ENCODE measurements at places on chromosomes 12 and 14.

DNA sequence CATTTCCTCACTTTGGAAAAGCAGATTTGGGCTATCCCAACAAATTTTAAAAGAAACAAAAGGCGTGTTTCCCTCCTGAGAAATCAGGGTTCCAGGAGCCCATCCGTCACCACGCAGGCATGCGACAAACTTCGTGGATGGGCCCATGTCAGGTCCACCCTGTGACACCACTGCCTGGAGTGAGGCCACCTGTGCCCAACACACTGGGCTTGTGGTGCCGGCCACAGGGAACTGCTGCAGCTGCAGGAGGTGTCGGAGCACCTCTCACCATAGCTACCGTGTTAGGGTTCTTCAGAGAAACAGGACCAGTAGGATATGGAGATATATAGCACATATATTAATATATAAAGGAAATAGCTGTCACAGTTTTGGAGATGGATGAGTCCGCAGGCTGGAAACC, 53.0 kb upstream of the BCL11B start:
- no peak for DNase-seq

DNA sequence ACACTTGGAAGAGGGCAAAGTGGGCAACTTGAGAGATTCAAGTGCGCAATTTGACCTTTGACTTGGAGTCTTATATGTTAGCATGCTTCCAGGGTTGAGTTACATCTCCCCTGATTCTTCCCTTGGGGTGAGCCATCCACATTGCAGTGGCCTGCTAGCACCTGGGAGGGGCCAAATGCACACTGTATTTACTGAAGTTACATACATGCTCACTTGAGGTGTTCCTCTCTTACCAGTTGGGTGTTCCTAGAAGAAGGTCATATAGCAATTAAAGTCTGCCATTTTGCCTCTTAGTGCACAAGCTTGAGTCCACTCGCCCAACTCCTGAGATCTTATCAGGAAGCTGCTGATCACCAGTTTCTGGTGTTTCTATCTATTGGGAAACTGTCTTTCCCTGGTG, 13.7 kb upstream of the SPTLC2 start:
- no peak for DNase-seq

GRCh38 chr12:97643924-97644323, 181.3 kb downstream of the RMST start:
- no peak for DNase-seq

GRCh38 chr14:86838363-86838762, 1154.6 kb downstream of the GALC start:
- DNase-seq: no peak

DNA sequence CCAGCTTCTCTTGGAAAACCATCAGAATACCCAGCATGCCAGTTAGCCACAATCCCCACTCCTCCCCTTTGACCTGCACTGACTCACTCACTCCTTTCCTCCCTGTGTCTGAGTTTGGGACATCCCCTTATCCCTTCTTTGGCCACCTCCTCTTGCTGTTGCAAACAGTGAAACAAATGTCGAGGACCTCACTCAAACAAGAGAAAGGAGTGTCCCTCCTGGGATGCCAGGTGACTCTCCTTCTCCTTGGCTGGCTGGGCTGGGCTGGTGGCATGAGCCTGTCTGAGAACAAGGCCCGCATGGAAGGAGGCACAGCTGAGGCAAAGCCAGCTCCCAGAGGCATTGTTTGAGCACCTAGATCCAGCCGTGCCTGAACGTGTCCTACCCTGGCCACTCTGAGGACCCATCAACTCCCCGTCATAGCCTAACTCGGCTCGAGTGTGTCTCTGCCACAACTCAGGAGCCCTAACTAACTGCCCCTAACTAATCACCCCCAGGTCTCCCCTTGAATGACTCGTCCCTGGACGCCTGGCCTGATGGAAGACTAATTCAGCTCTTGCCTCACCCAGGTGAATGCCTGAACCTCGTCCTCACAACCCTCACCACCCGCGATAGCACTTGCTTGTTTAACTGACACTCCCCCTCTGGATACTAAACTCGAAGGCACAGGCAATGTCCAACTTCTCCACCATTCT, 43.0 kb downstream of the NCOR2 start:
- DNase-seq: no peak

GRCh38 chr12:459430-460258, at the start of gene B4GALNT3:
Gene B4GALNT3, plus strand, starts transcription at chr12:459939. Its CDS starts 438 bp downstream, at chr12:460377.
- no peak for DNase-seq

DNA sequence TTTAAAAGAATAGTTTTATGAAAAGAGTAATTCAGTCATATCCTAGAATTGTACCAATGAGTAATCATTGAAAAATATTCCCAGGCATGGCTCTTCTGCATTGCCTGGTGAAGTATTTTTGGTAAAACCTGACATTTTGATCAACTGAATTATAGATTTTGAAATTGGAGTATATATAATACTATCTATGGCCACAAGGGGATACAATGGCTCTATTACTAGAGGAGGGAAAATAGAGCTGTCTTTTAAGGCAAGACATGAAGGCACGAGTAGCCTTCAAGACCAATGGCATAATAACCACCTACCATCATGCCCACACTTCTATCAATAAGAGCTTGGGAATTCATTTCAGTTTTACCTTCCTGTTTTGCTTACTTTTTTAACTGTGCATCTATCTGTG, 1241.4 kb upstream of the TMEM132C start:
- DNase-seq: no peak

DNA sequence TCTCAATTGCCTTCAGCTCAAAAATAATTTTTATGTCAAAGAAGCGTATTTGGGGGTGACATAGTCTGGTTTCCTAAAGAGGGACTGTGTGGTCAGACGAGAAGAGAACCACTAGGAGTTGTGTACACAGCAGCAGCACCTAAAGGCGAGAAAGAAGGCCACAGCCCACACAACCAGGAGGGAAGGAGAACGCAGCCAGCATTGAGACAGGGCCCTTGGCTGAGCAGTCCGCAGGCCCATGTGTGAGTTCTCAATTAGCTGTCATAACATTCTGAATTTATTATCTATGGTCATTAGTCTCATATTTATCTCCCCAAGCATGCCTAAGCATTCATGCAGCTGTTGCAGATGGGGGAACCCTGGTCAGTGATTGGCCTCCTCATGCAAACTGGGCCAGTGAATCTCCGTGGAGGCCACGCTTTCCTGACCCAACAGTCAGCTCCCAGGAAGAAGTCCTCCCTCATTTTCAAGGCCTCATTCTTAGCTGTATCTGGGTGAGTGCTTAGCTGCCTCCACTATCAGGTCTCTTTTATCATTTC, 81.2 kb upstream of the ATF7IP start:
- no peak for DNase-seq

- DNase-seq: no peak
Measured at GRCh38 chr14:71994416-71994815, 62.2 kb downstream of the RGS6 start.

GRCh38 chr12:103928682-103929045, 1.5 kb upstream of the HSP90B1 start:
- no peak for DNase-seq

- no peak for DNase-seq
Measured at GRCh38 chr12:63006536-63006935, 71.6 kb upstream of the PPM1H start.

- no peak for DNase-seq
Measured at GRCh38 chr12:58961906-58962305, 41.6 kb upstream of the LRIG3 start.

DNA sequence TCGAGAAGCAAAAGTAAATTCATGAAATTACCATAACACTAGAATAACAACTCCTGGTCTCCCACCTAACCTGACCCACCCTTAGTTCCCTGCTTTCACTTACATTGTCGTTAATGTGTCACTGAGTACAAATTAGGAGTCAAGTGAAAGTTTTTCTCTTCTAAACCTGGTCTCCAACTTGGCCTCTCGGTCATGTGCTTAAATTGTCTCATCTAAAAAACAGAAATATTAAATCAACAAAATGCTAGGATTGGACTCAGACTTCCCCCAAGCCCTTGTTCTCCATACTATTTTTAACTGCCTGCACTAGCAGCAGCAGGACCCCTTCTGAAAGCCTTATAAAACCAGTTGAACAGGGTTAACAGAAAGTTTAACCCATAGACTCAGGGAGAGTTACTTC, 1.8 kb upstream of the BTG1 start:
- no peak for DNase-seq

DNA sequence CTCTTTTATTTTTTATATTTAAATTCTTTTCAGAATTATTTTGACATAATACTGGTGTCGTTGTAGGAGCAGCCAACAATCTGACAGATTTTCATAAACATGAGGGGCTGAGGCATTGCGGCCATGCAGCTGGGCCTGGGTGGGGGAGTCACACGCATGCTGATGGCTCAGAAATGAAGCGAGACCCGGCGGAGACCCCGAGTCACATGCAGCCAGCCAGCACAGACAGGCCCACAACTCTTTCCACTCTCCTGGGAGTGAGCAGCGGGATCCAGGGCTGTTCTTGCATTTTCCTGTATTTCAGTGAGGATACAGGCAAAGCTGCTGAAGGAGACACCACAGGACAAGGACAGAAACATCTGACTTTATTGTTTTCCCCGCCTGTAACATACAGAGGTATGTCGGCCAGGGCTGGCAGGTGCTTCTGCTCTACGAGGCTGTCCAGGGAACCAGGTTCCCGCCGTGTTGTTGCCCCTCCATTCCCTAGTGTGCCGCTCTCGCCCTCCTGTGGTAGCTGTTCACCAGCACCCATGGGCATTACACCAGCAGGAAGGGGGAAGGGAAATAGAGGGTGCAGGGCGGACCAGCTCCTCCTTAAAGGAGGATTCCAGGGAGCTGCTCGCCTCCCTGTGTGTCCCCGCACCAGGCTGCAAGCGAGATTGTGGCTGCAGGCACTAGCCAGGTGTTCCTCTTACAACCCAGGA, 30.5 kb downstream of the FZD10 start:
- no peak for DNase-seq

- DNase-seq: no peak
Measured at GRCh38 chr12:56476143-56476542, 7.8 kb downstream of the SPRYD4 start.

GRCh38 chr12:14185427-14186192, 179.9 kb upstream of the ATF7IP start:
- DNase-seq: no peak

DNA sequence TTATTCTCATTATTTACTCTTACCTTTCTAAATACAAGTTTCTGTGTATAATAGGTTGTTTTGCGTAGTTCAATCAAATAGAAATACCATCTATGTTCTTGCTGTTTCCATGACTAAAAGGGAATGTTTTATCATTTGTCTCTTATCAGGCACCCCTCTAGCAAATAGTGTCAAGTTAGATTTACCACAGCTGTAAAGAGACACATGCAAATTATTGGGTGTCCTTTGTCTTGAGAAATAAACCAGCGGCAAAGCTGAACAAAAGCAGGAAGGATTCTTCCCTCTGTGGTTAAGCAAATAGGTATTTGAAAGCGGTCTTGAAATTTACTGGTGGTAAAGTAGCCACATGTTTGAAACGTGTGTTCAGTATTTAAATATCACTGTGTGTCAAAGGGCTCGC, 405.9 kb downstream of the TMTC2 start:
- DNase-seq: no peak

DNA sequence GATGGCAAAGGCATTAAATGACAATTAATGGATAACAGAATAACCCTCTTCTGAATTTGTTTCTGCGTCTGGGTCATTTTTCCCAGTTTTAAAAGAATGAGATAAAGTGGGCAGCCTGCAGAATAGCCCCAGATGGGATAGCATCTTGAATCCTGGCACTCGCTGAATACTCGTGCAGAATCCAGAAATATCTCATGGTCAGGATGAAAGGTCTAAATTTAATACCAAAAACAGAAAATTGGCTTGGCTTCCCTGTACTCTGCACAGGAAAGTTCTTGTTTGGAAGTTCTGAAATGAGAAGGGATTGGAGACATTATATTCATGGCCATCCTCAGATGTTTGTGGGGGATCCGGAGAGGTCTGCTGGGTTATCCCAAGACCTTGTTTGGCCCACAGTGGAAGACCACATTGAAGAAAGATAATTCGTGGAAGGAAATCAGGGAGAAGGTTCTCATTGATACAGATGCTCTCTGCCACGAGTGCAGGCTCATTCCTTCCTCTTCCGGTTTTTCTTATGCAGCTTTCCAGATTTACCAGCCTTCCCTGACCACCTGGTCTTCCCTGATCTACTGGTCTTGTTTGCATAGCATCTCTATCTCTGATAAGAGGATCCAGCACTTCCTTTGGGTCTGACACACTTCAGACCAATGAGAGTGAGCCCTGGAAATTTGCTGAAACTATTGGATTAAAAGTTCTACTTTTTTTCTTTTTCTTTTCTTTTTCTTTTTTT, 6.0 kb upstream of the IFT81 start:
- DNase-seq: no peak

DNA sequence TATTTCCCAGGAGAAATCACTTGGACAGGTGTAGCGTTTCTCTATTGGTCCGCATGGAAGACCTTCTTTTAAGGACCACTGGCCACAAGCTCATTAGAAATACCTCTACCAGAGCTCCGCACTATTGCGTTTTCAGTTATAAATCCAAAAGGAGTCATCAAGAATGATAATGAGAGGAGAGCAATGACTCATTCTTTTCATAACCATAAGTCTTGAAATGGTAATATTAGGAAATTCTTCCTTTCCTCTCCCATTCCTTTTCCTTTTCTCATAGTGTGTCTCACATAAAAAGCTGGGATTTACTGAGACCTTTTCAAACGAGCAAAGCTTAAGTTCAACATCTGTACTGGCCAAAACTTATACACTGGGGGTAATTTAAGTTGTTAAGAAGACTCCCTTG, 215.7 kb downstream of the CPNE8 start:
- no peak for DNase-seq

GRCh38 chr14:36069535-36069900, 107.0 kb downstream of the PTCSC3 start:
- DNase-seq: no peak

GRCh38 chr12:4723226-4723625, 3.0 kb downstream of the GALNT8 start:
- DNase-seq: no peak

DNA sequence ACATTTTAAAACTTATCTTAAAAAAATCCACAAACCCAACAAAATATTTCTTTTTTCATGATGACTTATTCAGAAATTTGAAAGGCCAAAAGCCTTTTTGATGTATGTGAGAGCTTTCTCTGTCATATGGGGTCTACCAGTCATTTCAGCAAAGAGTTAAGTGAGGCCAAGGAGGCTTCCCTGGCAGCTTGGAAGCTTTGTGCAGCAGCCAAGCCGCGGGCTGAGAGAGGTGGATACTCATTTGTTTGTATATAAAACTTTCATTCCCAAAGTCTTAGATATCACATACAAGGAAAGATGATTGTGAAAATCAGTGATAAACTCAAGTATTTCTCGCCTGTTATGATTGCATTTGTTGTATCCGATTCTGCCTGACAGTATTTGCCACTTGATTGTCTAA, 48.5 kb upstream of the RNU6-8 start:
- no peak for DNase-seq

GRCh38 chr12:113854385-113855142, 111.6 kb downstream of the RBM19 start:
- DNase-seq: no peak

Measured in activated naive CD8-positive, alpha-beta T cell treated with anti-CD3 and anti-CD28 coated beads, Interleukin-2, amount 50 U/mL, for 16 hours (primary cell).